ENCODE measurements at places on chromosomes 12 and 14.

GRCh38 chr14:100899884-100900771 lies 3.4 kb downstream of the RTL1 start:
- DNase-seq, result no peak

- no peak for DNase-seq
Observed at GRCh38 chr12:11881835-11882234, 188.9 kb upstream of the BCL2L14 start.

- DNase-seq, result no peak
Observed at GRCh38 chr12:62250671-62251608, 9.3 kb upstream of the USP15 start.

DNA sequence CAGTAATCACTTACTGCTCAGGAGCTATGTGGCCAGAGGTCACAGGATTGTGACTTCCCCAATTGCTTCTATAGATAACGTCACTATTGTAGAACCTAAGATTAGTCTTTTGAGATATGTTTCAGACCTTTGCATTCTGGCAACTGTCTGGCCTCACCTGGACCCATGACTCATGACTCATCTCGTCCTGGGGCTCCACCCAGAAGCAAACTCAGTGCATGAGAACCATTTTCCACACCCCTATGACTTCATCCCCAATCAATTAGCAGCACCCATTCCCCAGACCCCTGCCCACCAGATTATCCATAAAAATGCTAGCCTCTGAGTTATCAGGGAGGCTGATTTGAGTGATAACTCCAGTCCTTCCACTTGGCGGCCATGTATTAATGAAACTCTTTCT lies 186.9 kb downstream of the EMP1 start:
- no peak for DNase-seq

DNA sequence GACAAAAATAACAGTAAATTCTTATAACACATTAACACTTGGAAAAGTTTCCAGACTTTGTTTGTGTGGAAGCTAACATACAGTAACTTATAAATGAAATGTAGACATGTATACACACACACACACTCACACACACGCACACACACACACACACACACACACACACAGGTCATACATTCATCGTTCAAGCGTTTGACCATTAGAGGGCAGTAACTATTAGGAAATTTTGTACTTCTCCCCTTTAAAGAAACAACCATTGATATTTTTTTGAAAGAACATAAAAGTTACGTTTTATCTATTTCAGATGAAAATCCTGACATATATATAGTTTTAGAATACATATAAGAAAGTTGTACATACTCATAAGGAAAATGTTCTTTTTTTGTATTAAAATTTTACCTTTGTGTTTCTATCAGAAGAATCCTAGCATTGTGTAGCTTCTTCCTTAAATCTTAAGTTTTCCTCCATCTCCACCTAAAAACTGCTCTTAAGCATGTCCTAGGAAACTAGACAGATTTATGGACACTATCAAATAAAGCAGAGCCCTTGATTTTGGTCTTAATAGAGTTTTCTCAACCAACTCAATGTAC lies 29.0 kb downstream of the PTPRQ start:
- DNase-seq, result no peak

- no peak for DNase-seq
Observed at GRCh38 chr14:59964251-59965007, 44.5 kb downstream of the LRRC9 start.

DNA sequence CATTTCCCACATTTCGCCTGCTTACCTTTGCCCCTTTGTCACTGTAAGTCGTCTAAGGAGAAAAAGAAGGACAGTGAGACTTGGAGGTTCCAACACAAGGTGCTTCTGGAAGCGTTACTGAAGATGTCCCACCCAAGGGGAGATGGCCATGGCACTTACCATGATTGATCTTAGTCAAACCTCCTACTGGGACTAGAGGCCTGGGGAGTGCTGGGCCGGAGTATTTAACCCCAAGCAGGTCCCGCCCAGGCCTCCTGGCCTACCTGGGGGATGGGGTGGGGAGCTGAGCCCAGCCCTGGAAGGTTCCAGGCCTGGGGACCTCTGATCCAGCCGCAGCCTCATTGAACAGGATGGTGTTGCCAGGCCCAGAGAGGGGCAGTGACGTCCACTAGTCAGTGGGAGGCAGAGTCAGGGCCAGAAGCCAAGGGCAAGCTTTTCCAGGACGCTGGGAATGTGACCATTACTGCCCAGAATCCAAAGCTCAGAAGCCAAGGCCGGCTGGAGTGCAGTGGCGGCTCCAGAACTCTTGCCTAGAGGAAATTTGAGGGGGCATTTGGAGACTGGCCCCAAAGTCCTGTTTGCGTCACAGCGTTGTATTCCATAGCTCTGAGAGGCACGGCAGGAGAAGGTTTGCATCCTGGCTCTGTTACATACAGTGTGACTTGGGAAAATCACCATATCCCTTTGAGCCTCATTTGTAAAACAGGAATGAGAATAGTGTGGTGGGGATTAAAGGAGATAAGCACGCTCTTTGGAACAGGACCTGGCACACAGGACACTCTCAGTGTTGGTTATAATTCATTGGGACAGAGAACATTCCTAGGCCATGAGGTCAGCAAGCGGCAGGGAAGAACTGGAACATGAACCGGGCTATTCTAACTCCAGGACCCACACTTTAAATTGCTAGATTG lies at the start of gene HPD:
HPD (minus strand) TSS at position 198 of the 911 bp plus-strand sequence; CDS start at position 162, 36 bp downstream.
- DNase-seq, result no peak

DNA sequence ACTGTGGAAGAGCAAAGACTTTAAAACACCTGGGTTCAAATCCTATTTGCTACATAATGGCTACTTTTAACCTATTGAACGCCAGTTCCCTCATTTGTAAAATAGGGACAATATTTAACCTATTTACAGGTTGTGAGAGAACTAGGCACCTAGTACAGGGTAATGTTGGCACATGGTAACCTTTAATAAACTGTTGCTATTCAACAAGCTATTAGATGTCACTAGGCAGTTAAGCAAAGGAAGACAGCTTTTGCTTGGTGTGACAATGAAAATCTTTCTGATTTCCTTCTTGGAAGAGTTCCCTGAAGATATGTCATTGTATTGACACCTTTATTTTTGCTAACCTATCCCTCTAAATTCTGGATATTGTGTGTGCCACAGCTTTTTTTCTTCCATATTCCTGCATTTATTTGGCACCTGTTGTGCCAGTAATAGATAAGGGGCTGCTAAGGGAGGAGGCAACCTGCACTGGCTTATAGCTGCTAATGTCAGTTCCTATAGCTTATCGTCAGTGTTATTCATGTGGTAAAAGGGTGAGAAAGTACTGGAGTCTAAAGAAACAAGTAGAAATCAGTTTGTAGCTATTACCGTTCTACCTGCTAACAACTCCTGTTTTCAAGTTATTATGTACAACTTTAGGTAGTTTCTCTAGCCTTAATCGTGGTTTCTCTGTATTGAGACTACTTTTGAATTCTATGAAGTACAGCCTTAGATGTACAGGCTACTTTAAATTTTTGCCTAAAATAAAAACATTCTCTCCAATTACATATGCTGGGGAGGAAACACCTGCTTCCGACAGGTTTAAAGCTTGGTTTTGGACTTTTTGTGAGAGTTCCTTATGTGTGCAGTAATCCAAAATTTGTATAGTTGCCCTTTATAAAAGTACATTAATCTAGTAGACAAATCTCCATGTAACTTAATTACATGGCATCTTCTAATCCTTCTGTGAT lies 24.3 kb downstream of the HIF1A start:
- no peak for DNase-seq

DNA sequence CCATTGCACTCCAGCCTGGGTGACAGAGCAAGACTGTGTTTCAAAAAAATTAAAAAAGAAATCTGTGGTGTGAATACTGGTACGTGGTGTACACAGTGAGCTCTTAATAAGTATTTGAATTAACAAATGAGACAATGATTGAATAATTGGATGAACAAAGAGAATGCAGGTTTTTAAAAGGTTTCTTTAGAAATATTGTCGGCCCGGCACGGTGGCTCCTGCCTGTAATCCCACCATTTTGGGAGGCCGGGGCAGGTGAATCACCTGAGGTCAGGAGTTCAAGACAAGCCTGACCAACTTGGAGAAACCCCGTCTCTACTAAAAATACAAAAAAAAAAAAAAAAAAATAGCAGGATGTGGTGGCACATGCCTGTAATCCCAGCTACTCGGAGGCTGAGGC lies 6.6 kb downstream of the HIF1A start:
- DNase-seq, result no peak

DNA sequence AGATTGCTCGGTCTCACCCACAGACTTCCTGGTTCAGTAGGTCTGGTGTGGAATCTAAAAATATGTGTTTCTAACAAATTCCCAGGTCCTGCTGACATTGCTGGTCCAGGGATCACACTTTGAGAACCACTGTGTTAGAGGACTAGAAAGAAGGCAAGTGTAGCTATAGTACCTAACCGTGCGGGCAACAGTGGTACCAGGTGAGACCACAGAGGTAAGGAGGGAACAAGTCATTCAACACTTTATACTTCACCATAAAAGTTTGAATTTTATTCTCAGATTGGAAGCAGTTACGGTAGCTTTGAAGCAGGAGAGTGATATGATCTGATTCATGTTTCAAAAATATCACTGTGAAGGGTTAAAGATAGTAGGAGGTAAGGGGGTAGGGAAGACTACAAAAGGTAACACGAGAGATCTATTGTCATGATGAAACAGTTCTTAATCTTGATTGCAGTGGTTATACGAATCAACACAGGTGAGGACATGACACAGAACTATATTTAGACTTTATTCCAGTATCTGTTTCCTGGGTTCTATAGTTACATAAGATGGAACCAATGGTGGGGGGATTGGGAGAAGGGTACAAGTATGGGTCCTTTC lies 73.5 kb downstream of the CDK17 start:
- no peak for DNase-seq

GRCh38 chr14:72763892-72764291 lies 130.0 kb downstream of the DPF3 start:
- no peak for DNase-seq

DNA sequence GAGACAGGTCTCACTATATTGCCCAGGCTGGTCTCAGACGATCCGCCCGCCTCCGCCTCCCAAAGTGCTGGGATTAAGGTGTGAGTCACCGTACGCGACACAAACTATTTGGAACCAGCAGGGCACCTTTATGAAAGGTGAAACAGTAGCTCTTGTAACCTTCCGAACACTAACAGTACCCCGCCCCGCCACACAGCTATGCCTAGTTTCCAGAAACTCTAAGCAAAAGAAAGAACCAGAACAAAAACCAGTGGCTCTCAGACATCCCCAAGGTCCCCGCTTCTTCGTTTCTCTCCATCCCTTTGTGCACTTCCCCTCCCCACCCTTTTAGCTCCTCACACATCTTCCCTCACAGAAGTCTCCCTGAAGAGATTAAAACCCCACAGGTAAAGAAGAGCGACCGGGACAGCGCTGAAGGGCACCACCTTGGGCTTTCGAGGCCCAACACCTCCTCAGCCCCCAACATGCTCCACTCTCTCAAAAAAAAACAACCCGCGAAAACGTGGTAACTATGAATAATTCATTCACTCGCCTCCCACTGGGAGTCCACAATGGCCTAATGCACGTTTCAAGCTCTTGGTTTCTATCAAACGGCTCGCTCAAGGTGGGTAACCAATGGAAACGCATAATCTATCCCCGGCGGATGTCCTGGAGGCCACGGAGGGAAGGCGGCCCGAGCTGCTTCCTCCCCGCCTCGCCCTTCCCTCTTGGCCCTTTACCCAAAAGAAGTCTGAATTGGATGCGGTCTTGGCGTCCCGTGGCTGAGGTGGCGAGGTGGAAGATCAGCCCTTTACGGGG lies 877 bp downstream of the BAG5 start:
- DNase-seq, result no peak

- DNase-seq, result no peak
Observed at GRCh38 chr12:104958805-104959334, 780 bp upstream of the SLC41A2 start.

DNA sequence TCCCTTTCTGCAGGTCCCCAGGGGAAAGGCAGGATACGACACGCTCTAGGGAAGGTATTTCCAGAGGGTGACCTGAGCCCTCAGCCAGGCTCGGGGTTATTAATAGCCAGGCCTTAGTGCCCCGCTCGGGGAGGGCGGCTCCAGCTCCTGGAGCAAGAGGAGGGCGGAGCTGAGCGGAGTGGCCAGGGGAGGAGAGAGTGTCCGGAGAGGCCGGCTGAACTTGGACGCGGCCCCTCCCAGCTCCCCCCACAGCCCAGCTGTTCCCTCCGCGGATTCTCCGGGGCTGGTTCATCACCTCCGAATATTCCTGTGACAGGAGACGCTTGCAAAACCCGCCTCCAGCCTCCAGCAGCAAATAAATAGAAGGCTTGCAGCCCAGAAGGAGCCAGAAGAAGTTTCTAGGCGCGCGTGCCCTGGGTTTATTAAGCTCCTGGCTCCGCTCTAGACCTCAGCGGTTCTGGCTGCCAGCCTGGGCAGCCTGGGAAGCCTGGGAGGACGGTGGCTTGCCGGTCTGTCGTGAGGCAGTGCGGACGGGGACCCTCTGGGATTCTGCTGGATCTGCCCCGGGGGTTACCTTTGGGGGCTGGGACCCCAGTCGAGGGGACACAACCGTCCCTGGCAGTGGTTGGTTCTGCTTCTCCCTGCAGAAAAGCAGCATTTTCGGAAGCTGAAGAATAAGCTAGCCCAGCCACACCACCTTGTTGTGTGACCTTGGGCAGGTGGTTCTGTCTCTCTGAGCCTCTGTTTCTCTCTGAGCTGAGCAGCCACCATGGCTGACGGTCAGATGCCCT lies at the start of gene HSPB8:
HSPB8 (plus strand) TSS at position 388 of the 791 bp plus-strand sequence; CDS start at position 770, 382 bp downstream.
- peak; percentile 65 for DNase-seq

GRCh38 chr12:30019366-30020140 lies 235.8 kb upstream of the TMTC1 start:
- no peak for DNase-seq

- no peak for DNase-seq
Observed at GRCh38 chr14:52266782-52267181, 716 bp upstream of the PTGDR start.

DNA sequence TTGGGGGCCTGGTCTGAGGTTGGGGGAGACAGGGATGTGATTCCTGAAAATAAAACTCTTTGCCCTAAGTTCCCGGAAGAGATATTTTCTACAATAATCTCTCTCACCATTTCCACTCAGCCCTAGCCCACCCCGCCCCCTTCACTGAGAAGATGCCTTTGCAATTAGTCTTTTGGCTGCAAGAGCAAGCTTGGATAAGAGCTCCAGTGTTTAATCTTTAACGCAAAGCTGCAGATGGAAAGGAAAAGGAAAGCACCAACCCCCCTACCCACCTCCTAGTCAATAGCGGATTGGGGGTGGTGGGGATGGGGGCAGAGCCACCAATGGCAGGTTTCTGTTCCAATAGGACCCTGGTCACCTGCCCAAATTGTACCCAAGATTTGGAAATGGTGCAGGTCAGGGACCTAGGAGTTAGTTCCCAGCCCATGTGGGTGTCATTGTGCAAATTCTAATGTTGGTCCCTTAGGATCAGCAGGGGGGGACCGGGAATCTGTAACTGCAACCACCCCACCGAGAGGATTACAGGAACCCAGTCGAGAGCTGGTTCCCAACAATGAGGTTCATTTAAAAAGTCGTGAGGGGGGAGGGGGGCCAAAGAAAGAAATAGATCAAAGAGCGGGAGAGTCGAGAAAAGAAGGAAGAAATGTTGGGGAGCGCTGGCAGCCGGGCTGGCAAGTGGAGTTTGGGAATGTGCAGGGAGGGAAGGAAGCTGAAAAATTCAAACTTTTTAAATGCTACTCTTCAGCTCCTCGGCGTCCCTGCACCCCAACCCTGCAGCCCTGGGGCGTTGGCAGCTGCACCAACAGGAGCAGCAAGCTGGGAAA lies 1.6 kb downstream of the ZFP36L1 start:
- DNase-seq, result no peak

- DNase-seq, result no peak
Observed at GRCh38 chr12:125193376-125194152, 128.3 kb downstream of the AACS start.
